ENCODE measurements at places on chromosomes 13 and 19.
A peak's percentile ranks its signal among the peaks of the same experiment; 100 is the strongest.

DNA sequence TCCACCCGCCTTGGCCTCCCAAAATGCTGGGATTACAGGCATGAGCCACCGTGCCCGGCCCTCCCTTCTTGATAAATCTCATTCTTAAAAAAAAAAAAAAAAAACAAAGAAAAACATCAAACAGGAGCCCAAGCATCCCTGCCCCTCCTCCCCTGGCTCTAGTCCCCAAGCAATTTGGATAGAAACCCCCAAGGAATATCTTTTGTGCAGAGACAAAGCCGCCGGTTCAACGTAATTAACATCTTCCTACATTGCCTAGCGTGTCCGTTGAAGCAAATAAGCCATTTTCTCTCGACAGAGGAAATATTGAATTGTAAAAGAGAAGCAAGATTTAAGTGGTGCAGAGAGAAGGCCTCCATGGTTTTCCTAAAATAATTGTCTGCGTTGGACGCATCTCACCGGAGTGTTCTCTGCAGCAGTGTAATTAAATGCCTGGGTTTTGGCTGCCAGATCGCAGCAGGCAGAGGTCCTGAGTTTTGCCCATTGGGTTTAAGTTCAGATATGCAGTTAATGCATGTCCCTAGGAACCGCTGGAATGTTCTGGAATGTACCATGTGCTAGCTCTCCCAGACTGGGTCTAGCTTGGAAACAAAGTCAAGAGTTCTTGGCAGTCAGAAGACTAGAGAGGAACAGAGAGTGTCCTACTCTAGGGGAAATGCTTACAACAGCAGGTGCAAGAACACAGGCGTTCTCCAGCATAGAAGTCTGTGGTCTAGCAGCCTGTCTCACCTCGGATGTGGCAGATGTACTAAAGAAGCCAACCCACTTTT, 30.8 kb downstream of the PIN1 start:
- no peak for DNase-seq

GRCh38 chr19:343941-344624, 513 bp downstream of the MIER2 start:
- peak; percentile 24 for DNase-seq

- DNase-seq, result no peak
Measured at GRCh38 chr13:113736258-113736731, 22.7 kb upstream of the TMEM255B start.

DNA sequence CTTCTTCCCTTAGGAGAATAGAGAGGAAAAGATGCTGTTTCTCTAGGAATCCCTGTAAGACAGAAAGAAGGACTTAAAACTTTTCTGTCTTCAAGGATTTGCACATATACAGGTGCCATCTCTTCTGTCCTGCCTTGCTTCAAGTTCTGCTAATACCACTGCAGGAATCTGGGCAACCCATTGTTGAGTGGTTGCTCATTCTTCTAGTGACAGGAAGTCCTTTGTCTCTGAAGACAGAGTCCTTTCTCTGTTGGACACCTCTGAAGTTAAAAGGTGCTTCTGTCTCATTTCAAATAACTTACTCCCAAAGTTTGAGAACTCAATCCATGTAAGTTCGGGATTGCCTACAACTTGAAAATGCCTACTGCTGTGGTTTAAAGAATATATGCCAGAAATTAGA, 114.4 kb upstream of the TMTC4 start:
- no peak for DNase-seq

DNA sequence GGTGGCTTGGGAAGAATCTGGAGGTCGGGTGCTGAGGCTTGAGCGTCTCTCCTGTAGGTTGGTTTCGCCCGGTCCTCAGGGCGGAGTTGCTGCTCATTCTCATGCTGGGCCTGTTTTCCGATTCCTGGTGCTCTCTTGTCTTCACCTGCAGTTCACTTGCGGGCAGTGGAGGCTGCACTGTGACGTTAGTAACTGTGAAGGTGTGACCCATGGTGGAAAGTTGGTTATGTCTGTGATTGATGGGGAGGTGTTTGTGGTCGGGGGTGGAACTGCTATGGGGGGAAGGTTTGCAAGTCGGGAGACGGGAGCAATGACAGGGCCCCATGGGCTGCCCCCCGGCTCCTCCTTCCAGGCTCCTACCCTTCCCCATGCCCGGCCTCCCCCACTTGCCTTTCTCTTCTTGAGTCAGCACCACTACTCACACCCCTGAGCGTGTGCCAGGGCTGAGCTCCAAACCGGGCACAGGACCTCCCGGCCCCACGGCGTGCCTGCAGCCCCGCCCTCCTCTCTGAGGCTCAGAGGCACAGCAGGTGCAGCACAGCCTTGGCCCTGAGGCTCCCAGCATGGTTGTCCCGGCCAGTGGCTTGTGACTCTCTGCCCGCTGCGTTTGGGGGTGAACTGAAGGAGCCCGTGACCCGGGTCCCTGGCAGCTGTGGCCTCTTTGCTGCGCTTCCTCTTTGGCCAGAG, 79.1 kb downstream of the ATP11A start:
- no peak for DNase-seq

- DNase-seq, result peak; percentile 73
Measured at GRCh38 chr13:74047931-74048600, 86.1 kb downstream of the KLF12 start.

DNA sequence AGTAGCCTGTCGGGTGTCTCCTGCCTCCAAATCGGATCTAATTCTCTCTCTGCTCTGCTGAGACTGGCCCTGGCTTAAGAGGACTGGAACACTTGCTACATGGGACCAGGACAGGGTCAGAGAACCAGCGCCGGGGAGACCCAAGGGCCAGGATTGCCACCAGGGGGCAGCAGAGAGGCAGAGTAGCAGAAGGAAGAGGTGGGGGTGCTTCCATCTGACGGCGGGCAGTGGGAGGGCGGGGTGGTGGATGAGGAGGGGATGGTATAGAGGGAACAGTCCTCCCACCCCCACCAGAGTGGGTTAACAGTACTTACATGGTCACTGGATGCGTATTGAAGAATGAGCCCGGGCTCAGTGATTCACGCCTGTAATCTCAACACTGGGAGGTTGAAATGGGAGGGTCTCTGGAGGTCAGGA, 11.9 kb downstream of the SELENOW start:
- DNase-seq, result peak; percentile 65

- no peak for DNase-seq
Measured at GRCh38 chr19:57053401-57053800, 66.4 kb upstream of the USP29 start.

DNA sequence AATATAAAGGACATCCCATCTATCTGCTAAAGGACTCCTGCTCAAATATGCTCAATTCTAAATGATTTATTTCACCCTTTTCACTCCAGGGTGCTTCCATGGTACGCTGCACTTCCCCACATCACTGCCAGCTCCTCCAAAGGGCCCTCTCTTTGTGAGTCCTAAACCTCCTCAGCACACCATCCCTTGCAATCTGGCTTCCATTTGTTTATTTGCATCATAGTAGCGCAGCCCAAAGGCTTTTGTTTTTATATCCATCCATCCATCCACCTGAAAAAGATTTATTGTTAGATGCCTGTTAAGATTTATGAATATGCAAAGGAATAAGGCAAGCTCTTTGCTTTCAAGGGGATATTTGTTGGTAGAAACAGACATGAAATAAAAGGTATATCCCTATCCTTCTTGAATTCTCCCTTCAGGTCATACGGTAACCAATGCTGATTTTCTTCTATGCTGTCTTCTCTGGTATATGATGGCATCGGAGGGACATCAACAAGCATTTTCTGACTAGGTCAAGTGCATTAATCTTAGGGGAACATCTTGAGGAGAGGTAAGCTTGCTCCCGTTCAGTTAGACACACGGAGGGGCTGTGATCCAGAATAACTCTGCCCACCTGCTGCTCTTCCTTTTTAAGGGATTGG, 397.6 kb downstream of the LIG4 start:
- DNase-seq, result no peak

DNA sequence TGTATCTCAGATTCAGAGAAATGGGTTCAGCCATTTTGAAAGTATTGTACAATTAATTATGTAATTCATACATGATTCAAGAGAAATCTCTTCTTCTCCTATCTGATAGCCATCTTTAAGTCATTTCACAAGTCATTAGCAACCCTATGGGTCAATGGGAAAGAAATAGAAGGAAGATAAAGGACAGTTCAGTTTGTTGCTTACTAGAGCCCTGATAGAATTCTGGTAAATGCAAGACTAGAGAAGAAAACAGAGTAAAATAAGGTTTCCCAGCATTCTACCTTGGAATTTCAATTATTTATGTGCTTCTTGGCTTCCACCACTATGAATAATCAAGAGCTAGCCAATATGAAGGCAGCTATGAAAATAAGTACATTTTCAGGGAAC, 117.7 kb downstream of the LHFPL6 start:
- peak; percentile 42 for DNase-seq

DNA sequence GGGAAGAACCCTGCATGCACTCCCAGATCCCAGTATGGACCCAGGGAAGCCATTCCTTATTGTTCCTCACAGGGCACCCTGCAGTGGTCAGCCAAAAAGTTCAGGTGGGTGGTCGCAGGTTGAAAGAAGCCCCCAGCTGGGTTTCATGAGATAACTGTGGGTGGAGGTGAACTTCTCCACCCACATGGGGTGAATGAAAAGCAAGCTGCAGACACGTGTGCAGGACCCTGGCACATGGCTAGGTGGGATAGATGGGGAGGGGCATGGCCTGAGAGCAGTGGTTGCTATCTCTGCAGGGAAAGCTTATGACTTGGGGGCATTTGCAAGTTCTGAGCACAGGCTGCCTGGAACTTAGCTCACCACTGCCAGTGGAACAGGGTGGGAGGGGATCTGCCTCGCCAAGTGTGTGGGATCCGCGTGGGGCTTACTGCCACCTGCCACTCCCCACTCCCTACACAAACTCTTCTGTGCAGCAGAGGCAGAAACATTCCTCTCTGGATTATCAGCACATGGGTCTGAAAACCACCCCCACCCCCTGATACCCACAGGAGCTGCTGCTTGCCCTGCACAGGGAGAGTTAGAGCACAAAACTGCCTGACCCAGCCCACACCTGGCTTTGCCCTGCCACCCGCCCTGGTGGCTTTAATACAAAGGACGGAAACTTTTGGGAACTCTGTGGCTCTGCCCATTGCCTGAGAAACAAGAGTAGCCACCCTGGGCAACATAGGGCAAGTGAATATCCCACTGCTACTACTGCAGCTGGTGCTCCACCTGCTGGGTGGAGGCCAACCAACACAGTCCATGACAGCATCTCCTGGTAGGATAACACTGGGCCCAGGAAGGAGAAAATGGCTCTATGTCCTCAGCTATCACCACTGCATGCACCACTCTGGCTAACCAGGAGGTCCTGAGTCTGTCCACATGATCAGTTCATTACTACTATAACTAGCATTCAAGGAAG, 24.4 kb downstream of the PLA2G4C start:
- DNase-seq, result no peak

DNA sequence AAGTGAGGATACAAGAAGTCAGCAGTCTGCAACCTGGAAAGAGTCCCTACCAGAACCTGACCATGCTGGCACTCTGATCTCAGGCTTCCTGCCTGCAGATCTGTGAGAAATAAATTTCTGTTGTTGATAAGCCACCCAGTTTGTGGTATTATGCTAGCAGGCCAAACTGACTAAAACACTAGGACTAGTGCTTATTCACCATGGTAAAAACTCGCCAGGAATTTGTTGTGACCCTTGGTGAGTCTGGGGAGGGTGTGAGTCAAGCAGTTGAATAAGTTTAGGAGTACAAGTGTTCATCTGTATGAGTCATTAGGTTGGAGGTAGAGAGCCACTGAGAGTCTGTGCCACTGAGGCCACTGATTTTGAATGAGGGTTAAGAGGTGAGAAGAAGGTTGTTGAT, 3.6 kb downstream of the ZIK1 start:
- DNase-seq, result peak; percentile 57

DNA sequence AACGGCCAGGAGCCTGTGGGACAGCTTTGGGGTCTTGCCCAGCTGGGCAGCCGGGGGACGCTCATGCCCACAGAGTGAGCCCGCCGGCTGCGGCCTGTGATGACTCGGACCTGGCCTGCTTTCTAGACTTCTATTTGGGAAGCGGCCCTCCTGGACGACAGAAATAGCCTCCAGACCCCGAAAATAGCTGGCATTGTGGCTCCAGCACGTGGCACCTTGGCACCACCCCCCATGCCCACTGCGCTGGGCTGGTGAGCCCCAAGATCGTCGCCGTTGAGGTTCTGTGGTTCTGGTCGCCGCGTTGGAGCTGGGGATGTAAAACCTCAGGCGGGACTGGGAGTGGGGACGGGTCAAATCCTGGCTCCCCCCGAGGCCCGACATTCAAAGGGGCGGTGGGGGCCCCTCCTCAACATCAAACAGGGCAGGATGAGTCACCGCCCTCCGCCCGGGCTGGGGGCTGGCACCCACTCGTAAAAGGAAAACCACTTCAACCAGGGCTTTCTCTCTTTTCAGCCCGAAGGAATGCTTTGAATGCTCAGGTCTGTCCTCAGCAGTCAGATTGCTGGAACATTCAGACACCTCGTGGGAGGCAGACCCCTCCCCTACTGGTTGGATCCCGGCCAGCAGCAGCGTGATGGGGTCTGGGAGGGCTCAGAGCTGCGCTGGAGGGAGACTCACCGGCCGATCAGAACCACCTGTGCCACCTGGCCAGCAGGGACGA, 42.1 kb downstream of the GADD45B start:
- DNase-seq, result peak; percentile 50

- no peak for DNase-seq
Measured at GRCh38 chr19:19740755-19741154, 7.8 kb upstream of the ZNF14 start.
